Dermis blood vessel endothelial cell (primary cell): ENCODE measurements at places on chromosomes 13 and 19. TPM values are rescaled to one million over a fixed set of nuclear protein-coding genes. Genes with fewer than 3 reads are reported as not detected.
A peak's percentile ranks its signal among the peaks of the same experiment; 100 is the strongest.

The CEACAM21 gene
- total RNA-seq: 3.2 and 9.4 TPM in 2 replicates

The TNNT1 gene
- 0.60 and 1.7 TPM in 2 replicates for total RNA-seq

The ZFP14 gene
- 3.3 and 5.6 TPM in 2 replicates for total RNA-seq

The LYPD5 gene
- total RNA-seq: 0.09 and 0.17 TPM in 2 replicates

The ACOD1 gene
- total RNA-seq: not detected in 2 replicates

The NLRP9 gene
- total RNA-seq: not detected in 2 replicates

GRCh38 chr19:1941146-1942077 is at the start of gene CSNK1G2:
TSS of gene CSNK1G2 (plus strand) at chr19:1941172. CDS start at chr19:1969773, 28,601 bp downstream.
- DNase-seq: no peak

DNA sequence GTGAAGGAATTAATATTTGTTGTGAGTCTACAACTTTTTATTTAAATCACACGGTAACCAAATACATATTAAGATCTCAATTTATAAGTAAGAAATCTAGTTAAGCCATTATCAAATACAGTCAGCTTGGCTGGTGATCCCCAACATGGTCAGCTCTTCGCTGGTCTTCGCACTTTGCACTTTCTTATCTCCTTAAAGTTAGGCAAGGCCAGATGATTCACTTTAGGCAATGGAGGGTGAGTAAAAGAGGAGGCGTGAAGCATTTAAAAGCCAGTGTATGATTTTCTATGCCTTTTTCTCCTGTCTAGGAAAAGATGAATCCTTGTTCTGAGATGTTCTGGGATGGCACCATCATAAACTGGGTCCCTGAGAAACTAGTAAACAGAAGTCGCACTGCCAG is 793.7 kb upstream of the ARGLU1 start:
- no peak for DNase-seq

GRCh38 chr13:79307433-79307861 is 98.6 kb downstream of the RBM26 start:
- DNase-seq: no peak

DNA sequence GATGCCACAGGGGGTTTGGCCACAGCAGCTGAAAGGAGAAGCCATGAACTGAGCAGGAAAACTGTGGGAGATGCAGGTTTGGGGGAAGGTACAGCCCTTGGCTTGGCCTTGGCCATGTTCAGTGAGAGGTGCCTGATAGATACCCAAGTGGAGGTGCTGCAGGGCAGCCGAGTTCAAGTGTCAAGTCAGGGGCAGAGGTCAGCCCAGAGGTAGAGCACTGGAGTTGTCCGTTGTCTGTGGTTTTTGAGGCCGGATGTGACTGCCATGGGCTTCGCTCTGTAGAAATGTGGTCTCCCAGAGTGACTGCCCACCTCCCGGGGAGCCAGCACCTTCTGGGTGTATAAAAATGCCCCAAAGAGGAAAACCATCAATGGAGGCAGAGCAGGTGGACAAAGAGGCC is 65.3 kb downstream of the DPF1 start:
- DNase-seq: no peak

GRCh38 chr13:27549406-27549981 is 70.8 kb downstream of the LNX2 start:
- DNase-seq: no peak

GRCh38 chr13:41122838-41123237 is 9.8 kb downstream of the KBTBD6 start:
- DNase-seq: peak; percentile 3

GRCh38 chr19:10104130-10104513 is 1.6 kb upstream of the ANGPTL6 start:
- no peak for DNase-seq

GRCh38 chr19:46513461-46514236 is 18.0 kb upstream of the PNMA8B start:
- DNase-seq: peak; percentile 83

GRCh38 chr13:27631156-27631555 is 9.5 kb downstream of the POLR1D start:
- DNase-seq: no peak

DNA sequence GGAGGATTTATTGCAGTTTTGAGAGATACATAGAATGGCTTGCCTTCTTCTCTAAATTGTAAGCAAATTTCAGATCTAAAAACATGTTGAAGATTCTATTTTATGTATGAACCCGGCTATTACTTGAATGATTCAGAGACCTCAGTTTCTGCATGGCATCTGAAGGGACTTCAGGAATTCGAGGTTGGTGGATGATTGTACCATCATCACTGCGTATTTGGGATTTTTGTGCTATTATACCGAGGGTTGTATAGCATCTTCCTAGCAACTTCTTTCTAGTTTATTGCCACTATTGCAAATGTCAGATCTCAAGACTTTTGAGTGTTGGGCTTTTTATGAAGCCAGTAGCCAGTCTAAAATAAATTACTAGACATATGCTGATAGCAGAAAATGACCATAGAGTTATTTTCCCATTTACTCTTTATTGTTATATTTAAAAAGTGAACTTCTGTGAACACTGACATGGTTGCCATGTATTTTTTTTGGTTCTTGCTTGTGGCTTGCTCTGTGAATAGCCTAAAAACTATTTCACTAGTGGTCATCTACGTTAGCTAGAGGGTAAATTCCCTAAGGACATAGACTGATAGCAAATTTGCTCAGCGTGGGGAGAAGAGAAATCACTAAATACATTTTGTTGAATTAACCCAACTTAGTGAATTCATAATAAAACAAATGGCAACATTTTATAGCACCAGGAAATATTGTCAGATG is 70.6 kb upstream of the KLF12 start:
- DNase-seq: no peak

GRCh38 chr13:108674346-108674745 is 44.9 kb downstream of the MYO16 start:
- DNase-seq: no peak

GRCh38 chr19:43628646-43629326 is 9.4 kb upstream of the ZNF428 start:
- DNase-seq: no peak

DNA sequence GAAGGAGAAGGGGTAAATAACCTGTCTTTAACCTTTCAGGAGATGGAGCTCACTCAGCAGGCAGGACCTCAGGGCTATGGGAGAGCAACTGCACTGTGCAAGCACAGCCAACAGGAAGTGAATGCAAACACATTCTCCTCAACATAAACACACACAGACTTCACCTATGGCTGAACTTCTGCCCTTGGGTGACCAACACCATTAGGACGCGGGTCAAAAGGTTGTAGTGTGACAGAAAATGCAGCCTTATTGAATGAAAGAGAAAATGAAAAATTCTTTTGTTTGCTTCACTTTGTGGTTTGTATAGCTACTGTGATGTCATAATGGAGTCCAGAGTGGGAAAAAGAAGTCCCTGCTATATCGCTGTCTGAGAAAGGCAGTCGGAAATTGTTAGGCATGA is 323.0 kb downstream of the NDFIP2 start:
- no peak for DNase-seq

DNA sequence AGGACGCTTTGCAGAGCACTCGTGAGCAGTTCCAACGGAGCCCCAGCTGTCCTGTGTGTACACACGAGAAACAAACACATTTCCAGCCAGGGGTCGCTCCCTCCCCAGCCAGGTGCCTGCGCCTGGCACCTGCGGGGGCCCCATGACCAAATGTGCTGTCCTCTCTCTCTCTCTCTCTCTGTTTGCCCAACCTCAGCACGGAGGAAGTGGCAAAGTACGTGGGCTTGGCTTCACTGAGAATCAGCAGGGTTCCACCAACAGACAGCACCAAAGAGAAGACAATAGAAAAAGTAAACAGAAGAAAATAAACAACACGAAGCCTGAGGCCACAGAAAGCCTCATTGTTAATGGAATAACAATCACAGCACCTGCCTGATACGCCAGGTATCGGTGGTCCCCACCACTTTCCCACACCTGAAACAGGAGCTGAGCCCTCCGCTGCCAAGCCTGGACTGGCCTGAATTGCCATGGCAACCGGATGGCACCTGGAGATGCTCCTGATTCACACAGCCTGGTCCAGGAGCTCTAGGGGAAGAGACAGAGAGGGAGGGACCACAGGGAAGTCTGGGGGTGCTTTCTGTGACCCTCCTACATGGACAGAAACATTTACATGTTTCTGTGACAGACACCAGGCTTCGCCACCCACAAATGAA is 103.9 kb upstream of the CACNA1A start:
- no peak for DNase-seq

DNA sequence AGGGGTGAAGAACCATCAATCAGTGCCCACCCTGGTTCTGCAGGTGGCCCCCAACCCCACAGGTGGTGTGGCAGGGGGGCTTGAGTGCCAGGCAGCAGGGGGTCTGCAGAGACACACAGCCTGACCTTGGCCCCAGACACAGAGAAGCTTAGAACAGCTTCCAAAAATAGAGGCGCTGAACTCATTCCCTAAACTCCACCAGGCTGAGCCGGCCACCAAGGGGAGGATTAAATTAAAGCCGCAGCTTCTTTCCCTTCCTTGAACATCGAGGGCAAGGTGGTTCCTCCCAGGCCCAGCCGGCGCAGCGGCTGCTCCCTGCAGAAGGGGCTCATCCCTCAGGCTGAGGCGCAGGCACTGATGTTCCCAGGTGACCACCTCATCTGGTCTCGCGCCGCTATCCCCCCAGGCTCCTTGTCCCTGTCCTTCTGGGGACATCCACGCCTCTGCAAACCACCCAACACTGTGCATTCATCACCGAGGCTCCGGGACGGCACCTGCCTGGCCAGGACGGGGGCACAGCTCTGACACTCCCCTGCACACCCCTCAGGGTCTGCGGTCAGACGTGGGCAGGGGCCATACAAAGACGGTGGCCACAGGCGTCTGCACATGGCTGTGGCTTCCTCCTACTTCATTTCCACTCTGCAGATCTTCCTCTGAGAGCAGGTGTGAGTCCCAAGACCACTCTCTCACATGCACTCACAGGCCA is 30.9 kb downstream of the LAMP1 start:
- DNase-seq: no peak

DNA sequence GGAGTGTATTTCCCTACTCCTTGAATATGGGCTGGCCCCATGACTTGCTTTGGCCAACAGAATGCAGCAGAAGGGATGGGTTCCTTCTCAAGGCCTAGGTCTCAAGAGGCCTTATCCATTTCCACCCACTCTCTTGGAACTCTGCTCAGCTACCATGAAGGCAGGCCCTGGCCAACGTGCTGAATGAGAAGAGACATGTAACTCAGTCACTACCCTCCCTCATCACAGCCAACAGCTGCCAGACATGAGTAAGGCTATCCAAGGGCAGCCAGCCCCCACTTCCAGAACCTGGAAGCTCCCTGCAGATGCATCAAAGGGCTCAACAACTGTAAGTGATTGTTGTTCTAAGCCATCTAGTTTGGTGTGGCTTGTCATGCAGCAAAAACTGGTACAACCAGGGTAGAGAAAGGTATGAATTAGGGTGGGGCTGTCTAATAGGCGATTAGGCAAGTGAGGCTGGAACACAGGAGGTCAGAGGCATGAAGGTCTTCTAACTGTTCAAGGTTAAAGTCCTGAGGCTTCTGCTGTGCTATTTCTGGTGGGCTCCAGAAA is 1.4 kb upstream of the RASL11A start:
- DNase-seq: no peak

GRCh38 chr13:51967482-51968446 is 43.5 kb downstream of the ATP7B start:
- no peak for DNase-seq

DNA sequence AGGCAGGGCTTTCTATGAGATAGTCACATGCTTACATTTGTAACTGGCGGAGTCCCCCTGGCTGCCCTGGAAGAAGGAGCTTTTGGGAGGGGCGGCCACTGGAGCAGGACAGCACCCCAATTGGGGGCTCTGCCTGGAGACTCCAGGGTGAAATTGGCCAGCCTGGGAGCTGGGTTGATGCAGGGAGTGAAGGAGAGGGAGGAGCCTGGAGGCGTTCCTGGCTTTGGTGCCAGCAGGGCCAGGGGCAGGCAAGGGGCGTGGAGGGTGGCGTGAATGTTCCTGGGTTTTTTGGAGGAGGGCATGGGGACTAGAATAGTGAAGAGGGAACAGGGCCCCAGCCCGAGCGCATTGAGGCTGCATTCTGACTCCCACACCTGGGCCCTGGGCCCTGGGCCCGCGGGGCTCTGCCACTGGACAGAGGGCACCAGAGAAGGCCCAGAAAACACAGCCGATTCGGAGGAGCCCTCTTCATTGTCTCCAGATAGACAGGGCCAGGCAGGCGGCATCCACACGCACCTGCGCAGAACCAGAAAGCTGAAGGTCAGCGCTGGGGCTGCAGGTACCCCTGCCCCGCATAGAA is 29.5 kb downstream of the COMP start:
- no peak for DNase-seq

DNA sequence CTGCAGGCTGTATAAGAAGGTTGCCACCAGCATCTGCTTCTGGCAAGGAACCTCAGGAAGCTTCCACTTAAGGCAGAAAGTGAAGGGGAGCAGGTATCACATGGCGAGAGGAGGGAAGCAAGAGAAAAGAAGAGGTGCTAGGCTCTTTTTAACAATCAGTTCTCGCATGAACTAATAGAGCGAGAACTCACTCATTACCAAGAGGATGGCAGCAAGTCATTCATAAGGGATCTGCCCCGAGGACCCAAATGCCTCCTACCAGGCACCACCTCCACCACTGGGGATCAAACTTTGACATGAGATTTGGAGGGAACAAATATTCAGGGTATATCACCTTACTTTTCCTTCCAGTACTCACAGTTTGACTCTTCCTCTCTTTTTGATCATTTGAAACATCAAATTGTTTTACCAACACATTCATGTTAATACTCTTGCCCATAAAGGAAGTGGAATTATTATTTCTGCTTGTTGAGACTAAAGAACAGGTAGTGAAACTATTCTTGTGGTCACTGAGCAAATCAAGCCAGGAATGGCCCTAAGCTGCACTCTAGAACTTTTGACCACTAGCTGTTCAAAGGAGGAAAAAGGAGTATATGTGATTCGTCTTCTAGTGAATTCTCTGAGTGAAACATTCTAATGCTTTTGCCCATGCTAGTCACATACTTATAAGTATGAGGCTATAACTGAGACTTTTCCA is 45.0 kb downstream of the LACC1 start:
- no peak for DNase-seq

DNA sequence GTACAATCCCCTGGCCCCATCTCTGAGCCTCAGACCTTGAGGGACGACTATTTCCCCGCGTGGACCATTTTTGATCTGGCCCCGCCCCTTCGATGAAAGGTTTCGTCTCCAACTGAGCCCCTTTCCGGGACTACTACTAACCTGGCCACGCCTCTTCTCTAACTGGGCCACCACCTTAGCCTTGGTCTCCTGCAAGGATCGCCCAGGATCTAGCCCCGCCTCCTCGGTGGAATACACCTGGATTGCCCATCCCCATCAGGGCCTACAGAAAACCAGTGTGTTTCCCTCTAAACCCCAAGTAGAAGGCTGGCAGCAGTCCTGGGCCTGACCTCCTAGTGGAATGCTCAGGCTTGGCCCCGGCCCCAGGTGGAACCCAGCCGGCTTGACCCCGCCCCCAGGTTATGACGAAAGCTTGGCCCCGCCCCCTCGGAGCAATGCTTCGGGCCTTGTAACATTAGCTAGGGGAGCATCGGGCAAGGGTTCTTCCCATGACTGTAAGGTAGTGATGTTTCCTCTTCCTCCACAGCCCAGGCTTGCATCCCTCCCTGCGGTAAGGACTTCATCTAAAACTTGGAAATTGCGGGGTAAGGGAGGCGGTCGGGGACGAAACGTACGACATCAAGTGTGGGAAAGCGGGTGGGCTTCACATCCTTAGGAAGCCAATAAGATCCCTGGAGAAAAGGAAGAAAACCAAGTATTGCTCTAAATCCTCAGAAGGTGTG is 9.1 kb downstream of the SPACA6 start:
- peak; percentile 51 for DNase-seq
